ENCODE measurements at places on chromosomes 2 and 18. TPM values are rescaled to one million over a fixed set of nuclear protein-coding genes. Genes with fewer than 3 reads are reported as not detected.

Gene LOXL3
- total RNA-seq, result 29.0 TPM

Gene NETO1
- not detected for total RNA-seq

Gene LHCGR
- 0.11 TPM for total RNA-seq

Gene COL3A1
- 0.74 TPM for total RNA-seq

Gene SCN3A
- total RNA-seq, result 0.05 TPM

Gene UGT1A8
- total RNA-seq, result not detected

Gene KCNS3
- total RNA-seq, result not detected

Gene ERFE
- total RNA-seq, result not detected

Gene MTCL1
- total RNA-seq, result 0.29 TPM

Gene PLEKHH2
- not detected for total RNA-seq

Gene ATP6V1B1
- total RNA-seq, result not detected

Gene ELAC1
- total RNA-seq, result 9.4 TPM

DNA sequence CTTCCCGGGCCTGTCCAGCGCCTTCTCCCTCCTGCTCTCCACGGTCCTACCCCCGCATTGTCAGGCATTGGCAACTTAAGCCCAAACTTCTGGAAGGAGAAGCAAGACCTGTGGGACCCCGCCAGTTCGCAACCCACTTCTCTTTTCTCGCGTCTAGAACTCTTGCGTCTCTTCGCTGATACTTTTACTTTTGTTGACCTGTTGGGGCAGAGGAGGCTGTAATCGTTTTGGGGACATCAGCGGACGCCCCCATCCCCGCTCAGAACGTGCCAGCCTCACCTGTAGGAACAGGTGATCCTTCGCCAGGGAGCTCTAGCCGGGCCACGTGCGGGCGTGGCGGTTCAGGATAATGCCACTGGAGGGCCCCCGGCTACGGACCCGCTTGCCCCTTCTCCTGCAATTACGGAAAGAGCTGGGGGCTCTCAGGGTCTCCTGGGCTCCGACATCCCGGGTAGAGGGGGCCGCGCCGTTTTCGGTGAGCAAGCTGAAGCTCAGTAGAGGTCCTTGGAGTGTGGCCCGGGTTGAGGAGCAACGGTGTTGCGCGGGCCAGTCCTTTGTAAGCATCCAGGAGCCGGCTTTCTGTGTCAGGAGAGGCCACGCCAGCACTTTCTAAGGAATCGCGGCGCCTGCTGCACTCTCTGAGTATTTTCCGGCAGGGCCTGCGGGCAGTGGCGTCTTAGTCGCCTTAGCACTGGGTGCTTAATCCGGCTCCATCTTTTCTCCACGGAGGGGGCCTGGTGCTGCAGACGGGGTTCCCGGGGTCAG is 1.6 kb downstream of the MTCL1 start:
- DNase-seq, result no peak

DNA sequence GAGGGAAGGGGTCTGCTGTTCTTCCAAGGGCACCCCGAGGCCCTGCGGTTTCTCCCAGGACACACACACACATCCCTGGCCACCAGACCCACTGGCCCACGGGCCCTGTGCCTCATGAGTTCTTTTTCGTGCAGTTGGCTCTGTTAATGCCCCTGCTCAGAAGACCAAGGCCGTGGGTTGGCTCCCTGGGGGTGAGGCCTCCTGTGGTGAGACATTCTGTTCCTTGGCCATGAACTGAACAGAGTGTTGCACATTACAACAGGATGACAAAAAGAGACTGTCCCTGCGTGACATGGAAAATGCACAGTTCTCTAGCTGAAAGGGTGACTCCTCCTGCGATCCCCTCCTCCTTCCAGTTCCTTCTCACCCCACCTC is 30.7 kb downstream of the SH2D6 start:
- DNase-seq, result no peak

- no peak for DNase-seq
Measured at GRCh38 chr2:178506524-178506923, 26.3 kb downstream of the PLEKHA3 start.

GRCh38 chr2:58215429-58215828 is 25.7 kb downstream of the FANCL start:
- no peak for DNase-seq

GRCh38 chr18:76064998-76065397 is 430.0 kb downstream of the ZNF516 start:
- DNase-seq, result no peak

- DNase-seq, result no peak
Measured at GRCh38 chr2:119694845-119695521, 16.0 kb downstream of the TMEM177 start.

DNA sequence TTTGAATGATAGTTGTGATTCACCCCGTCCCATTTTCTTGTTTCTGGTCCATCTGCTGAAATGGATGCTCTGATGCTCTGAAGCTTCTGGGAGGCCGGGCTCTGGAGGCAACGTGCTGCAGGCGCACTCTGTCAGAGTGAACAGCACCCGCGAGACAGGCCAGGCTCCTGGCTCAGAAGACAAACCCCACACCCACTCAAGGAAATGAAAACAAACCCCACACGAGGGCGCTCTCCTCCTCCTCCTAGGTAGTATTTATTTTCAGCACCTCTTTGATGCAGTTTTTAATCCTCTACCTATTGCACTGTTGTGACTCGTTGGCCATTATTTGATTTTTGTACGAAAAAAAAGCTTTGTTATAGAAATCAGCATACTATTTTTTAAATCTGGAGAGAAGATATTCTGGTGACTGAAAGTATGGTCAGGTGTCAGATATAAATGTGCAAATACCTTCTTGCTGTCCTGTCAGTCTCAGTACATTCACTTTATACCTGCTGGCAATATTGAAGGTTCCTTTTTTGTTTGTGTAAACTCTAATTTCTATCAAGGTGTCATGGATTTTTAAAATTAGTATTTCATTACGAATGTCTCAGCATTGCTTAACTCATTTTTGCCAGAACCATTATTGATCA is 10.3 kb upstream of the CHST10 start:
- no peak for DNase-seq

DNA sequence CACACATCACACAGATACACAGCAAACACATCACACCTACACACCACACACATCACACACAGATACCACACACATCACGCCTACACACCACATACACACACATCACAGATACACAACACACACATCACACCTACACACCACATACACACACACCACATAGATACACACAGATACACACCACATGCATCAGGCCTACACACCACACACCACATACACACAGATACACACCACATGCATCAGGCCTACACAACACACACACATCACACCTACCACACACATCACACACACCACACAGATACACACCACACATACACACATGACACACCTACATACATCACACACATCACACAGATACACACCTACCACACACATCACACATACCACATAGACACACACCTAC is 158.8 kb downstream of the NDUFA10 start:
- DNase-seq, result no peak

- DNase-seq, result no peak
Measured at GRCh38 chr2:10169053-10169578, 46.6 kb downstream of the RRM2 start.

- no peak for DNase-seq
Measured at GRCh38 chr2:98463988-98464771, 19.5 kb downstream of the INPP4A start.

- no peak for DNase-seq
Measured at GRCh38 chr18:35489913-35490490, 7.8 kb downstream of the INO80C start.

DNA sequence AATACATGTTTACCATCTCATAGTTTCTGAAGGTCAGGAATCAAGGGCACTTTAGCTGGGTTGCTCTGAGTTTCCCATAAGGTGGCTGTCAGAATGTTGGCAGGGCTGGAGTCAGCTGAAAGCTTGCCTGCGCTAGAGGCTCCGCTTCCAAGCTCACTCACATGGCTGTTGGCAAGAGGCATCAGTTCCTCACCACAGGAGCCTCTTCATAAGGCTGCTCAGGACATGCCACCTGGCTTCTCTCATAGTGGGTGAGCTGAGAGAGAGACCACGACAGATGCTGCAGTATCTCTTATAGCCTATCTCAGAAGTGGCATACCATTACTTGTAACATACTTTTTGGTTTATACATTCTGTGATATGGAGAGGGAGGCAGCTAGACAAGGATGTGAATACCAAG is 7.2 kb downstream of the HADHB start:
- DNase-seq, result no peak

- DNase-seq, result no peak
Measured at GRCh38 chr18:27581296-27581904, 396.3 kb upstream of the CHST9 start.

- DNase-seq, result no peak
Measured at GRCh38 chr2:239255218-239255617, 145.6 kb downstream of the HDAC4 start.

GRCh38 chr2:240972636-240973521 is 25.5 kb upstream of the SNED1 start:
- no peak for DNase-seq

GRCh38 chr18:80253871-80254492 is 6.7 kb upstream of the PARD6G start:
- DNase-seq, result no peak

DNA sequence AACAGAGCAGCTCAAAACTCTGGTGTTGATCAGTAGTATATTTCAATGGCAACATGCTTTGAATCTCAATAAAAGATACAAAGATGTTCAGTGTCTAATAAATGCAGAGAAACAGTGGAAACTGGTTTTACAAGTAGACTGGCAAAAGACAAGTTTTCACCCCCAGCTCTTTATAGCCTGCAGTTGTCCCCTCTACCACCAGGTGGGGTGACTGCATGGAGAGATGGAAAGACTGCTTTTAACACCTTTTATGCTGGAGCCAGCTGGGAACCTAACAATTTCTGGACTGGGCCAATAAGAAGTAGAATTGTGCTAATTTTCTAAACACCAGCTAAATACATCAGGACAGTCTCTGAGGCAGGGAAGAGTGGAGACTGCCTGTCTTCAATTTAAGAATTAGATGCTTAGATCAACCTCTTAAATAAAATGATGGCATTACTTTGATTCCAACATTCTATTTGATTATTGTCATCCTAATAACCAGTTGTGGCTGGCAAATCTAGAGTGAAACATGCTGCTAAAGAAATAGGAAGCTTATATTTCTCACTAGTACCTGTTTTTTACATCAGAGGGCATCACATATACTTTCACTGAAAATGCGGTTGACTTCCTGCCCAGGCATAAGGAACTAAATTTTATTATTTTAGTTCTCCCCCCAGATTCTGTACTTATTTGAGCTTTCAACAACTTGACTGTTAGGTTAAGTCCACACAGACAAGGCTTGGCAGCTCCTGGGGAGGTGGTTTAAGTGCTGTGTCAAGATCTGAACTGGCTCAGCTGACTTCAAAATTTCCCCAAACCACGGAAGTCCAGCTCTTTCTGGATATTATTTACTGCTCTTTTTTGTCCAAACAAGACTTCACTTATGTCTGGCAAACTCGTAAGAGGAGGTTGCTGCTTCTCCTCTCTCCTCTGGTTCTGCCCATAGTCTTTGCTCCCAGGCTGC is 140.5 kb downstream of the TPGS2 start:
- peak; percentile 9 for DNase-seq

- peak; percentile 15 for DNase-seq
Measured at GRCh38 chr2:131093696-131094462, 619 bp upstream of the FAM168B start.

Data from GM12878 (cell line).